ENCODE measurements at places on chromosomes 1 and 21.

GRCh38 chr1:181947441-181947840, 114.1 kb downstream of the ZNF648 start:
- no peak for DNase-seq

- DNase-seq = no peak
Measured at GRCh38 chr1:2163205-2163604, 31.4 kb downstream of the FAAP20 start.

DNA sequence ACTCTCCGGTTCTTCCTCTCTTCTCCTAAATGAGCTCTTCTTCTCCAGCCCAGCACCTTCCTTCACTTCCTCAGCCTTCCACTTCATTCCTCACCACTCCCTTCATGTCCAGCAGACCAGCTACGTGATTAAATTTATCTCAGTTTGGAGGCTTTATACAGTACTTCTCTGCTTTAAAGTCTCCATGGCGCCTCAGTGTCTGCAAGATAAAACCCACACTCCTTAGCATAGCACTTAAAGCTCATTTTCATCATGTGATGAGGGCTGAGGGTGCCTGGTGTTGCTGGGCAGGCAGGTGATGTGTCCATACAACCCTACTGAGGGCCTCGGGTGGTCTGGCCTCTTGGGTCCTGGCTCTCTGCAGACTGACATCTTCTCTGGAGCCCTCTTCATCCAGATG, 7.7 kb downstream of the SLC5A9 start:
- DNase-seq = no peak

DNA sequence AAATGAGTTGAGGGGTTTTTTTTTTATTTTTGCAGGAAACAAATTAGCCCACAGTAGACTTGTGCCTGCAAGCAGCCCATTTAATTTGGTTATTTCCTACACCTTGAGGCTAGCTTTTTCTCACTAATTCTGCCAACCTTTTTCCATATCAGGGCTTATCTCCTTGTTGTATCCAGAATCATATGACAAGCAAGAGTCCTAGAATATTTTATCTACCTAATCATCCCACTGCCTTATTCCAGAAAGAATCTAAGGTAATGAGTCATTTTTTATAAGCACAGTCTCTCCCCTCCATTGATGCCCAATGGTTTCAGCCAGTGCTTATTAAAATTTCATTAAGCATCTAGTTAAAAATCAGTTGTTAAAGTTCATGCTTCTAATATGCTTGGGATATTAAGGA, 324.1 kb downstream of the BARHL2 start:
- no peak for DNase-seq
